ENCODE measurements at places on chromosomes 13 and 19. TPM values are rescaled to one million over a fixed set of nuclear protein-coding genes. Genes with fewer than 3 reads are reported as not detected.

ATXN8OS gene
- not detected for total RNA-seq

CRB3 gene
- 49.5 TPM for total RNA-seq

ACP7 gene
- 0.77 TPM for total RNA-seq

FFAR1 gene
- total RNA-seq = not detected

ZNF625 gene
- 5.0 TPM for total RNA-seq

FLT3 gene
- not detected for total RNA-seq

WDR88 gene
- not detected for total RNA-seq

FUT6 gene
- total RNA-seq = 2.1 TPM

HCST gene
- not detected for total RNA-seq

AZU1 gene
- total RNA-seq = not detected

CCDC169 gene
- total RNA-seq = 1.5 TPM

KCNJ14 gene
- total RNA-seq = 1.1 TPM

CRX gene
- total RNA-seq = not detected

SLC25A41 gene
- not detected for total RNA-seq

SLC10A2 gene
- not detected for total RNA-seq

SMG9 gene
- 4.0 TPM for total RNA-seq

ZNF85 gene
- 1.3 TPM for total RNA-seq

KLK3 gene
- total RNA-seq = not detected

CEACAM20 gene
- total RNA-seq = not detected

CGB1 gene
- not detected for total RNA-seq

CEACAM7 gene
- 7.3 TPM for total RNA-seq

All from bronchial epithelial cell (primary cell).